ENCODE measurements at places on chromosomes 2 and 18.

- no peak for DNase-seq
Observed at GRCh38 chr18:7512348-7512747, 54.8 kb upstream of the PTPRM start.

DNA sequence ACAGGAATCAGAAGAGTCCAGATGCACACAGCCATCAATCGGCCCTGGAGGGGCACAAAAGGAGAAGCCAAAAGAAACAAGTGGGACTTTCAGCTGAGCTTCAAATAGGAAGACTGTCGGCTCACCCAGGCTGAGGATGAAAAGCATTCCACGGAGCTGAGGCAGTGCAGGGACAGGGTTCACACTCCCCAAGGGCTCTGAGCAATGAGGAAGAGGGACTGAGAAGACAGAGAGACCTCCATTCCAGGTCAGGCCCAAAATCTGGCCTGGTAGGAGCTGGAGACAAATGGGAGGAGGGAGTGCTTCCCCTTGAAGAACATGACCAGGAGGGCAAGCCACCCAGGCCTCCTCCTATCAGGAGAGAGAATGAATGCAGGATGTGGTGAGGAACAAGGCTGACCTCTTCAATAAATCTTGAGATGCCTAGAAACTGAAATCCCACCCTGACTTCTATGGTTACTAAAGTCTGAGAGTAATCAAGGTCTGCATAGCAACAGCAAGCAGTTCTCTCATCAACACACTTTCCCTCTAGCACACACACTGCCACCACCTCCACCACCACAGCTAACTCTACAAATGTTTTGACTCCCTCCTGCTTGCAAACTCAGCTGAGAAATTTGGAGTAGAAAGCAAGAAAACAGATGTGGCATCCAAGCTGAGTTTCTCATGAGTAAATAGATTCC is 434.4 kb downstream of the TNS1 start:
- DNase-seq = no peak

GRCh38 chr18:39425172-39425850 is 1859.7 kb upstream of the CELF4 start:
- DNase-seq = no peak

DNA sequence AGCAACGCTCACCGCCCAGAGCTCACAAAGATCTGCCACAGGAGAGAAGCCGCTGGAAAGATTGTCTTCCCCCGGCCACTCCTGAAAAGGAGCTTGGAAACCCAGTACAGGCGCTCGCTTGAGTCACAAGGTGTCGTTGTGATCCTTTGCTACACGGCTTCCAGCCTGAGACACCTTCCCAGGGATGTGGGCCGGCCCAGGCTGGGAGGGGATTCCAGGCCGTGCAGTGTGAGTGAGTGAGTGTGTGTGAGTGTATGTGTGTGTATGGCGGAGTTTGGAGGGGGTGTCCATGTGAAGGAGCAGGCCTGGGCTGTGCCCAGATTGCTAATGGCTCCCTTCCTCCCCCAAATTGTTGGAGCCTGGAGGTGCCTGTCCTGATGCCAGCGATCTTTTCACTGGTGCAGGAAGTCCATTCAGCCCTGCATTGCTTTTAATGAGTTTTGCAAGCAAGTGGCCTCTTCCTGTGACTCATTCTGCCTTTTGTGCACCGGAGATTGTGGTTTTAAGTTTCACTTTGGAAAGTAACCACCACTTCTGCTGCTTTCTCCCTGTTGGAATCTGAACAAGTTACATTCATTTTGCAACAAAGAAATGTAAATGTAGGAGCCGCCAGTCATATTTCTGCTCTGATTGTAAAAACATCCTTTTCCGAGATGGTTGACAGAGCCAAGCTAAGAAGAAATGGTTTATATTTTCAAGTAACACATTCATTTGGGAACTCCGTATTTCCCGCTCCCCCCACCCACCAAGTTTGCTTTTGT is 83.7 kb downstream of the LPIN1 start:
- DNase-seq = peak; percentile 67

DNA sequence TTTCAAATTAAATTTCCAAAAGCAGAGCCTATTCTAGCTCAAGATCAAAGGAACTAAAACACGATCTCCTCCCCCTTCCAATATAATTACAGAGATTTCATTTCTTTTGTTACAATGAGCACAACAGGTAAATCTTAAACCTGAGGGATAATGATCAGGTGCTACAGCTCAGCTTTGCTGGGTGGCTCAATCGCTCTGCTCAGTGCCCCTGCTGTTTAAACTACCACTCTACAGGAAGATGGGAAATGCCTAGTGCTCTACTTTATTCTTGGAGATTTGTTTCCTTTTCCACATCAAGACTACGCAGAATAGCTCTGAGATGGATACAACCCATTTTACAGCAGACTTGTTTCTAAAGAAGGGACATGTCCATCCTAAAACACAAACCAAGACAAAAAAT is 162.3 kb downstream of the TCF4 start:
- no peak for DNase-seq

DNA sequence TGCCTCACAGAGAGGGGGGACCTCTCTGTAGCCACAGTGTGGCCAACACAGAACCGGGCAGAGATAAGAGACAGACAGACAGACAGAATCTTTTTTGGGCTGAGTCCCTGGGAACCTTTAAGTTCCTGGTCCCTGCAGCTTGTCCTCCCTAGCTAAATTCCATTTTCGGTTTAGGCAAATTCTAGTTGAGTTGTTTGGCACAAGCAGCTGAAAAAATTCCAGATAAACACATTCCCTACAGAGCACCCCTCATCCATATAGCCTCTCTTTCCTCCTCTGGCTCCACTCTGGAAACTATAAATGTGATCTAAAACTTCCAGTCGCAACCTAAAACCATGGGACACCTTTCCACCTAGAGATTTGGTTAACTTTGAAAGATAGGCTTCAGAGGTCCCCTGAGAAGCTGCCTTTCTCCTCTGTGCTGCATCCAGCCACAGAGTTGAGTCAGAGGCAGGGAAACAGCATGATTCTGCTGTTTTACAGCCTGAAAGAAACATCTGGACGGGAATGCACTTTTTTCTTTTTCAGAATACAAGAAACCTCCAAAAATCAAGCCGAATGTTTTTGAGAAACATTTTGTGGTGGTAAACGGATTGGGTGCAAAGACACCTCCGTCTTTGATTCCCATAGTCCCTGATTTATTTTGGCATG is 30.9 kb downstream of the SLC4A3 start:
- DNase-seq = no peak

DNA sequence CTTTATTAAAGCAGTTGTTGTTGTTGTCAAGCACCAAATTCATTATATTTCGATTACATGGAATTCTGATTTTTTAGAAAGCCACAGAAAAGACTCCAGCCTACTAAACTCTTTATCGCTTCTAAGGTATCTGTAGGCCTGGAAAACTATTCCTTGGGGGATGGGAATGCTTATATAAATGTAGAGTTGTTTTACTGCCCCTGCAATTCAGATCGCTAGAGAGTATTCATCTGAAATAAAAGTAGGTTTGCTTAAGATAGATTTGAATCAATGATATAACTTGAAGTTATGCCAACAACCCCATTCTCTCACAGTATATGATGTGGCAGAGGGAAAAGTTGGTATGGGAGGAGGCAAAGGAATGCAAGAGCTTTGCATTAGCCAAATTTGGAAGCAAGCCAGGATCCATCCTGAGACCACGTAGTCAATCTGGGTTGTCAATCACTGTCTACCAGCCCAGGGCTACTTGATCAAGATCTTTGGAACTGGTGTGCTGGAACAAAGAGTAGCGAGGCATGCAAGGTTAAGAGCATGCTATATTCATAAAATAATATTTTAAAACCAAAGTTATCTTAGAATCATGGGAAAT is 95.9 kb downstream of the LYPD6B start:
- DNase-seq = no peak

- no peak for DNase-seq
Observed at GRCh38 chr2:240211598-240212424, 71.4 kb upstream of the OTOS start.

GRCh38 chr2:16395601-16396000 is 270.0 kb downstream of the CYRIA start:
- DNase-seq = no peak

DNA sequence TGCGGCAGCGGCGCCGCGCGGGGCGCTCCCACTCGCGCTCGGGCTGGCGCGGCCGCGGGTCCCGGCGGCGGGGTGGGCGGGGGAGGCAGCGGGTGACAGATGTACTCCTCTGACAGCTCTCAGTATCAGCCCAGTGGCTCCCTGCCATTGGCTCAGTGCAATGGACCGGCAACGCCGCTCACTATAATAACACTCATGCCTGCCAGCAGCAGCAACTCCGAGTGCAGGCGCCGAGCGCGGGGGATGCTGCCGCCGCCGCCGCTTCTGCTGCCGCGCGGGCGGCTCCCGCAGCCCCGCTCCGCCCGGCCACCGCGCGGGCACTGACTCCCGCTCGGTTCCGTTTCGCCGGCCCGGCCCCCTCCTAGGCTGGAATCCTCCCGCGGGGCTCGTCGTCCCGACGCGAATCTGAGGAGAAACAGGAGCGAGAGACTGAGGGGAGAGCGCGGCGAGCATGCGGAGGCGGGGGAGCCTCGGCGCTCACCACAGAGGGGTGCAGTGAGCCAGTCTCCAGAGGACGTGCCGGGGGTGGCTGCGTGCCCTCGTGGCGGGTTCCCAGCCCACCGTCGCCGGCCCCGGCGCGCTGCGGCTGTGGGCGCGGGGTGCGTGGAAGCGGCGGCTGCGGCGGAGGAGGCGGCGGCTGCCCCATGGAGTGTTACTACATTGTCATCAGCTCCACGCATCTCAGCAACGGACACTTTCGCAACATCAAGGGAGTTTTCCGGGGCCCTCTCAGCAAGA is at the start of gene ZNF804A:
TSS of gene ZNF804A (plus strand) at position 214 of the 738 bp plus-strand sequence. CDS start at position 645, 431 bp downstream.
- DNase-seq = peak; percentile 78

DNA sequence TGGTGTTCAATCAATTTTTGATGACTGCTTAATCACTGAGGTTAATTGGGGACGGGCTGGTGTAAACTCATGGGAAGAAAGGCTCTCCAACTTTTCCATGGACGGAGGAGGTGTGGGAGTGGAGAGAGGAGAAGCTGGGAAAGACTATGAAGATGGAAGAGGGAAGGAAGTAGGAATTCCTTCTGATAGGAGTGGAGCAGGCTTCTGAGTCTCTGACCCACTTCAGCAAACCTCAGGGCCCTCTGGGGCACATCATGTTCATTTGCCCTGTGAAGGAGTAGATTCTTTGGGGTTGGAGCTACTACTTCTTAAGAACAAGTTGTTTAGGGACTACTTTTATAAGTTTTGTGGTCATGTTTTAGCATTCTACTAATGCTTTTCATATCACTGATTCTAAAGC is 87.0 kb upstream of the MAP4K3 start:
- no peak for DNase-seq

All from head of caudate nucleus (tissue), 42 donors.